ENCODE measurements at places on chromosomes 12 and 14.

GRCh38 chr12:109642506-109643132 is 69.0 kb downstream of the MVK start:
- no peak for DNase-seq

- peak; percentile 30 for DNase-seq
These were observed 28.2 kb downstream of the LTBP2 start for GRCh38 chr14:74583689-74584434.

GRCh38 chr14:104247336-104248202 is 109.2 kb downstream of the KIF26A start:
- DNase-seq: no peak

DNA sequence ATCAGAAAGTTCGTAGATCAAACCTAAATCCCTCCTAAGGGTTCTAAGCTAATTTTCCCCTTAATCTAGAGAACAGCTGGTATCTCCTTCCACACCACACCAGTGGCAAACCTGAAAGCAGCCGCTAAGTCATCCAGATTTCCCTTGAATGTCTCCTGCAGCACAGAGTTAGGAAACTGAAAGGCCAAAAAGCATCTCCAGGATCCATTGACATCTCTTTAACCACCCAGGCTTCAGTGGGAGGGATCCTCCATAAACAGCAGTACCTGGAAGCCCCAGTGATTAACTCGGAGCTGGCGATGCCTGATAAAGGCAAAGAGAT is 47.6 kb downstream of the CRACR2A start:
- no peak for DNase-seq

- DNase-seq: no peak
These were observed 6.7 kb downstream of the ITGA5 start for GRCh38 chr12:54412348-54412747.

- no peak for DNase-seq
These were observed 60.2 kb downstream of the PRKCH start for GRCh38 chr14:61381553-61381952.

- DNase-seq: peak; percentile 87
These were observed at the start of gene PNMA1 for GRCh38 chr14:73713803-73714655. PNMA1 (minus strand) TSS chr14:73714384; CDS start chr14:73713639, 745 bp downstream.

DNA sequence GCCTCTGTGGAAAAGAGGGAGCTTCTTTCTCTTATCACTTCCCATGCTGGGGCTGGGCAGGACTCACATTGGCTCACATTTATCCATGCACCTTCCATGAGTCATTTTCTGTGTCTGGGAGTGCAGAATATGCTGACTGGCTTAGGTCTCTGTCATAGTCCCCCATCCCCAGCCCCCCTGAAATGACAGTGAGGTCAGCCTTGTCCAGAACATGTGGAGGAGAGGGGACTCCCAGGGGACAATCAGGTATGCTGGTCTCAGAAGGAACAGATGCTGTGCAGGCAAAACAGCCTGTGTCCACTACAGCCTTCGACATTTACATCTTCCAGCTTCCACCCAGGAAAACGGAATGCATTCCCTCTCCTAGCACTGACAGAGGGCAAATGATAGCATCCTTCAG is 35.0 kb downstream of the ADGRD1 start:
- no peak for DNase-seq

- DNase-seq: no peak
These were observed 10.7 kb upstream of the GPR68 start for GRCh38 chr14:91255026-91255695.

GRCh38 chr14:69708586-69709560 is 58.1 kb upstream of the SRSF5 start:
- no peak for DNase-seq

All from stimulated activated naive CD8-positive, alpha-beta T cell treated with anti-CD3 and anti-CD28 coated beads, Interleukin-15, amount 100 ng/mL, for 72 hours (primary cell).